ENCODE measurements at places on chromosomes 6 and 20.

DNA sequence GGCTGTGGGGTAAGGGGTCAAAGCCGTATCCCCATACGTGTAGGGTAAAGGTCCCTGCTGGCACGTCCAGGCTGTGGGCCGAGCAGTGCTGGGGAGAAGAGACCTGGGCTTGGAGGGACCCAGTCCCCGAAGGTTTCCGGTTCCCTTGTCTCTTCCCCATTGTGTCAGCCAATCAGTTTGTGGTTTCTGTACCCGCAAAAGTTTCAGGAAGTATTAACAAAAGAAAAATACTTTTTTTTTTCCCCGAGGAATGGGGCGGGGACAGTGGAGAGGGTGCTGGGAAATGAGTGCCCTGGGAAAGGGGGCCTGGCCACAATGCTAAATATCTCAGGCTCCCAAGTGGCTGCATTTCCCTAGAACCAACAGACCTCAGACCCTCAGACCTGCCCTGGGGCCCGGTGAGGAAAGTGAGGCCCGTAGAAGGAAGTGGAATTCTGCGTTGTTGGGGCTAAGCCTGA, 15.2 kb upstream of the AMD1 start:
- no peak for DNase-seq

DNA sequence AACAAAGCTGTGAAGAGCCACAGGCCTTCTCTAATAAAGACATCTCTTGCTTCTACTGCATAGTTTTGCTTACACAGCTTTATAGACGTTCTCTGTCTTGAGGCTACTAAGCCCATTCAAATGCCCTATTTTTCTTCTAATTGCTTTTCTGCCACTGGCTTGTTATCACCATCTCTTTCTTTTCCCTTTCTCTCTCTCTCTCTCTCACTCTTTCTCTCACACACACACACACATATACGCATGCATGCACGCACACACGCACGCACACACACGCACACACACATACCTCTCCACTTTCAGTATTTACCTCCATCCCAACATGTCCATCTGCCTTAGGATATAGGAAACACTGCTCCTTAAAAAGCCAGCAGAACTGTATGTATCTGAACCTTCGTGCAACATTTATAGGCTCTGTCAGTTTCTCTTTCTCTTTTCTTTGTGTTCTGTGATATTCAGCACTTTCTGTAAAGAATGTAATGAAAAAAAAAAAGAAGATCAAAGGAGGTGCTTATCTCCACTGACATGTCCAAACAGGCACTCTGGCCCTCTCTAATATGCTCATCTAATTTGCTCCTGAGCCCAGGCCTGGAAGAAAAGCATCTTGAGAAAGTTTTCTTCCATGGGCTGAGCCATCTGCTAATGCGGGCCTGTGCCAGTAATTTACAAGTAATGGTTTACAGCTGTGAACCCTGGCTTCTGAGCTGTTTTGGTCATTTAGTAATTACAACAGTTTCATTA, 1046.7 kb upstream of the MAP3K7 start:
- no peak for DNase-seq

DNA sequence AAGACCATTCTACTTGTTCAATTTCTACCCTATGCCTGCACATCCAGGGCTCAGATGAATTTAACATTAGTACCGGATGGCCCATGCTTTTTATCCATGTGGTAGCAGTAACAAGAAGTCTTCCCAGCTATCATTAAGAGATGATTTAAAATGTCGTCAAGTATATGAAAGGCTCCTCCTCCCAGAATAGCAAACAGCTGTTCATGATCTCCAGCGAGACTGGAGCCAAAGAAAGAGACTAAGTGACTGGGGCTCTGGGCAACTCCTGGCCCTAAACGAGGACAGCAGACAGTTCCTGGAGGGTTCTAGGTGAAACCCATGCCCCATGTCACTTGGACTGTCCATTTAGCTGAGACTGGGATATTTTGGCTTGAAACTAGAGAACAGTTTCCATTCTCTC, 160.8 kb downstream of the CDC5L start:
- DNase-seq, result no peak

DNA sequence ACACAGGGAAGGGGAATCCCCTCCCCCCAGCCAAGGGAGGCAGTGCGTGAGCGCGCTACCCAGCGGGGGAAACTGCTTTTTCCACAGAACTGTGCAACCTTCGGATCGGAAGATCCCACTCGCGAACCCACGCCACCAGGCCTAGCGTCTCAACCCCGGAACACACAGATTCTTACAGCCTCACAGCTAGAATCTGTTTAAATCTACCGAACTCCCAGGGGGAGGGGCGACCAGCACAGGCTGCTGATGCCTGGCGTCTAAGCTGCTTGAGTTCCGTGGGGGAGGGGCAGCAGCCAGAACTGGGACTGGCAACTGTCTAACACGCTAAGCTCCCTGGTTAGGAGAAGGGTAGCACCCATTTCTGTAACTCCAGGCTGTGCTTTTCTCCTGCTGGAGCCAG, 217.3 kb upstream of the TENT5A start:
- DNase-seq, result no peak

GRCh38 chr6:55913228-55914195, 38.1 kb upstream of the BMP5 start:
- DNase-seq, result no peak

DNA sequence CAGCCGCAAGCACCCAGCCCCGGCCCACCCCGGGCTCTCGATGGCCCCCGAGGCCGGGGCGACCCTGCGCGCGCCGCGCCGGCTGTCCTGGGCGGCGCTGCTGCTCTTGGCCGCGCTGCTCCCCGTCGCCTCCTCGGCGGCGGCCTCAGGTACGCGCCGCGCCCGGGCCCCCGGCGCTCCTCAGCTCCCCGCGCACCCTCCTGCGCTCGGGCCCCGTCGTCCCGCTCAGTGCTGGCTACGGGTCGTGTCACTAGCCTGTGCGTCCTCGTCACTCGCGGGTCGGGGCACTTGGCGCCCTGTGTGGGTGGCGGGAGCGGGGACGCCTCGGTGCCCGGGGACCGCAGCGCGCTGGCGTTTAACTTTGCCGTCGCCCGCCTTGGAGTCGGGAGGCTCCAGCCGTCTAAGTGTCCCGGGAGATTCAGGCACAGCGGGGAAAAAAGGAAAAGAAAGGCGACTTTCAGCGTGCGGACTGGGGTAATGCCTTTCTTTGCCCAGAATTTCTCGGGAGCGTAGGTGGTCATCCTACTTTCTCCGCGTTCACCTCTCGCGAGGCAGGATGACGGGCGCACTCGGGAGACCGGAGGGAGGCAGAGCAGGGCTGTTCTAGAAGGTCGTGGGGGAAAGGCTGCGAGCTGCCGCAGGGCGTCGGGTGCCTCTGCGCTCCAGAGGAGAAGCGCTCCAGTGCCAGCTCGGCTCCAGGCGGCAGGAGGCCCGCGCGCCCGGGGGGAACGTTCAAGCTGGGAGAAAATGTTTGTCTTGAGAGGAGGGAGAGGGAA, 545 bp downstream of the FNDC1 start:
- no peak for DNase-seq

DNA sequence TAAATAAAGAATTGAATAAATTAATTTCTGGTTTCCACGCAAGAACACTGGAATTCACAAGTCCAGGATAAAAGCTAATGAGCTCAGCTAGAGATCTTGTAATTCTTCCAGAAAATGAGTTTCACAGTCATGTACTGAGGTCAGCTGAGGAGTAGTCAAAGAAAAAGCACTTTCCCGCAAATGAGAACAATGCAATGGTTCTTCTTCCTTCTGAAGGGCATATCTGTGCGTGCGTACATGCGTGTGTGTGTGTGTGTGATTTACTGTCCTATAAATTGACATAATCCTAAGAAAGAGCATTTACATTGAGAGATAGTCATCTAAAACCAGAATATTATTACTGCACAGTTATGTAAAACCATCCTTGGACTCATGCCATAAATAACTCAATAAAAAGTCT, 968.9 kb upstream of the EYS start:
- DNase-seq, result no peak

- DNase-seq, result no peak
Measured at GRCh38 chr20:63322146-63322932, 29.4 kb downstream of the COL20A1 start.

Data from stimulated activated CD4-positive, alpha-beta T cell treated with anti-CD3 and anti-CD28 coated beads, Interleukin-1b, Interleukin-23, amount 100 ng/mL, for 24 hours (primary cell).